Suppressor macrophage (primary cell): ENCODE measurements at places on chromosomes 7 and 10.

GRCh38 chr10:8171008-8171407 lies 116.5 kb downstream of the GATA3 start:
- DNase-seq = no peak

DNA sequence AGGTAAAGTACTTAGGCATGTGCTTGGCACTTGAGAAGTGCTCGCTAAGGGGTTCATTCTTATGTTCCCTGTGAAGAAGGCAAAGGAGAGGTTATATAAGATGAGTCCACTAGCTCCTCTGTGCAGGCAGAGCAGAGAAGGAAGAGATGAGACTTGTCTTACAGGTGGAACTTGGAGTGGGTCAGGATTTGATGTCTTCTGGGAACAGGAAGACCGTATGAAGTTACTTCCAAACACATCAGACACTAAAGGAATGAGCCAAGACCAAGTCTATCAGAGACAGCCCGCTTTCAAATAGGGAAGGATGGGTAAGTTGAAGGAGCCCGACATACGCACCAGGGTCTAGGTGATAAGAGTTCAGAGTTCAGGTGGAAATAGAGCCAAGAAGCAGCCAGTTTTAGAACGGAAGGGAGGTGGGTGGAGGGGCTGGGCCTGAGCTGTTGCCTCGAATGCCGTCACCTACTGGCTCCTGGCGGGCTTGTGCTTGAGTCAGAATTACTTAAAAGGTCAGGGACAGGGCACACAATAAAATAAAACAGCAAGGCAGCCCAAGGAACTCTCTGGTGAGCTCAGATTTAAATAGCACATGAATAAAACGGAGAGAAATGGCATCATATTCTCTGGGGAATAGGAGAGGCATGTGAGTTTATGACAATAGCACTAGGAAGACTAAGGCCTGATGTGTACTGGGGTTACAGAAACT lies 56.1 kb upstream of the GRB10 start:
- DNase-seq = no peak

DNA sequence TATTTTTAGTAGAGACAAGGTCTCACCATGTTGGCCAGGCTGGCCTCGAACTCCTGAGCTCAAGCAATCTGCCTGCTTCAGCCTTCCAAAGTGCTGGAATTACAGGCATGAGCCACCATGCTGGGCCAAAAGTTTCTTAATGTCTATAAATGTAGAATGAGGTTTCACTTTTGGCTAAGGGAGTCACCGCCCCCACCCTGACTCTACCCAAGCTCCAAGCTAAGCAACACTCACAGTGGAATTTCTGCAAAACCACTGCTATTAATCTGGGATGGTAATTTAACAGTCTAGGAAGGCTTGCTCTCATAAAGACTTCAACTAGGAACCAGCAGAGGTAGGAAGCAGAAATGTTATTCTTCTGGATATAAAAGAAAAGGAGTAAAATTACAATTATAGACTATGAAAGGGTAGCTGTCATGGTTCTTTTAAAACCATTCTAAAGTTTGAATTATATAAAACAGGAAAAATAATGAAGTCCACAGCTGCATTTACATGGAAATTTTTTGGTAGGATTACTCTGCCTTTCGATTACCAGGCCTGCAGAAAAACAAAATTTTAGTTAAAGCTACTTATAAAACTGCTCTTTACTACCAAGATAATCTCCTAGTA lies 211.6 kb downstream of the SFMBT2 start:
- no peak for DNase-seq

- DNase-seq = no peak
Measured at GRCh38 chr7:53984776-53985175, 557.4 kb upstream of the VSTM2A start.

DNA sequence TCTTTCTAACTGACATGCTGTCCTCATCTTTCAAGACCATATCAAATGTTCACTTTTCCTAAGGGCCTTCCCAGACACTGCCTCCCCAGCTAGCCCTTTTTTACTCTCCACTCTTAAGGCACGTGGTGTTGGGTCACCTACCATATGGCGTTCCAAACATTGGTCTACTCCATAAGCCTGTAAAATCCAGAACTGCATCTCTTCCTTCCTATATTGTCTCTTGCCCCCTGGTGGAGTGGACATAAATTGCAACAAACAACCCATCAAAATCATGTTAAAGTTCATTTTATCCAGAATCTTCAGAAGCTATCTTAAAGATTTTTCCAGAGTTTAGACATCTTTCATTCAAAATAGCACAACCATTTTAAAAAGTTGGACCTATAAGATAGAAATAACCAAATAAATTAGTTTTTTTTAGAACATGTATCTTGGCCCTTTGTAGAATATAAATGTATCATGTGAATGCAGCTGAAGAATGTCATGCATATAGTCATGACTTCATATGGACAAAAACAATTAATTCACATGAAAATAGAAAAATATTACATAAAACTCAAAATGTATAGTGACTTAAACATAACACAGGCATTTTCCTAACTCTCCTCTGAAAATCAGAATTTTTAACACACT lies 180.6 kb upstream of the CHRM2 start:
- DNase-seq = peak; percentile 29

DNA sequence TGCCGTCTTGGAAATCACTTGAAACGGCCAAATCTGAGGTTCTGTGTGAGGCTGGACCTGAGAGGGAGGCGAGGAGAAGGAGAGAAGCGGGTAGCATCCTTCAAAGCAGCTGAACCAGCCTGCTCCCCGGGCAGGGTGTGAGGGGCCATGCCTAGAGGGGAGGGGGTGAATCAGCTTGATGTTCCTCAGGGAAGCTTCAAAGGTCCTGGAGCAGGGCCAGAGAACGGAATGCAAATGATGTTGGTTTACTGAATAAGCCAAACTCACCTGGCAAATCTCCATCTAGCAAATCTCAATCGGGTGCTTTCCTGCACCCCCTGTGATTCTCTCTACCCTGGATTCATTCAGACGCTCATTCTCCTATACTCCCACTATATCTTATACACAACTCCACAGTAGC lies 226.9 kb downstream of the WDR11 start:
- no peak for DNase-seq

DNA sequence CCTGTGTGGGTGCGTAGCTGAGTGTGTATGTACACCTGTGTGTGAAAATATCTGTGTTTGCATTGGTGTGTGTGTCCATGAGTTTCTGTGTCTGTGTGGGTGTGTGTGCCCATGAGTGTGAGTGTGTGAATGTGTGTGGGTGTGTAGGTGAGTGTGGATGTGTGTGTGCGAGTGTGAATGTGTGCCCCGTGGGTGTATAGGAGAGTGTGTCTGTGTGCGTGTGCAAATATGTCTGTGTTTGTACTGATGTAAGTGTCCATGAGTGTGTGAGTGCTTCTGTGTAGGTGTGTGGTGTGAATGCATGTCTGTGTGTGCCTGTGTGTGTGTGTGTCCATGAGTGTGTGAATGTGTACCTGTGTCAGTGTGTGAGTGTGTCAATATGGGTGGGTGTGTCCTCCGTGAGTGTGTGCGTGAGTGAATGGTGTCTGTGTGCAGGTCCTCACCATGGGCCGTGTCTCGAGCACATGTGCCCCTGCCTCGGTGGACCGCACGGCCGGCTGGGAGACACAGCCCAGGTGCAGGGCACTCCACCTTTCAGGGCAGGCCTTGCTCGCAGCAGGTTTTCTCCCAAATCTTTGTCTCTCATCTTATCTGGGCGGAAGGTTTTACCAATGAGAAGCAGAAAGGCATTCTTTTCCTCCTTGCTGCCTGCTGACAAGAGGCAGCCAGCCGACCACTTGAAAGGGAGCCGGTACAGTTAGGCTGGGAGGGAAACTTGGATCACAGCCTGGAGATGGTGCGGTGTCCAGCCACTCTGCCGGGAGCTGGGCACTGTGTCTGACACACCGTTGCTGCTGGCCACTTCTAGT lies 107.1 kb upstream of the FAM20C start:
- DNase-seq = no peak

DNA sequence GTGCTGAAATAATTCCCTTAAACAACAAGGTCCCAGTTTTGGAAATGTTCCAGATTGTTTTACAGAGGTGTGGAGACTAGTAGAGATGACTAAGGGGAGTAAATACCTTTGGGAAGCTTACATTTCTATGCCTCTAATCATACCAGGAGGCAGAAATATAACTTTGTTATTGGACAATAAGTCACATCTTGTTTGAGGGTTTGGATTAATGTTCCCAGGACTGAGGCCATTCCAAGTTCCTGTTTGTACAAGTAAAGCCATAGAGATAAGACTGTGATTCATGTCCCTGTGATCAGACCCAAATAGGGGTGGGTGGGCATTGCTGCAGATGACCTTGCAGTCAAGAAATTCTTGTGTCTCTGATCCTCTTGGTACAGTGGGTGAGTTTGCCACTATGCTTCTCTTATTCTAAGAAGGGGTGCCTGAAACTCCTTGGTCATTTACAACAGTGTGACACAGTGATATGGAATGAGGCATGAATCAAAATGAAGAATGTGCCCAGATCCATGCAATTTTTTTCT lies 508.3 kb downstream of the SORCS3 start:
- no peak for DNase-seq
